Esophagus squamous epithelium (tissue), 5 donors: ENCODE measurements at places on chromosomes 12 and 14.

DNA sequence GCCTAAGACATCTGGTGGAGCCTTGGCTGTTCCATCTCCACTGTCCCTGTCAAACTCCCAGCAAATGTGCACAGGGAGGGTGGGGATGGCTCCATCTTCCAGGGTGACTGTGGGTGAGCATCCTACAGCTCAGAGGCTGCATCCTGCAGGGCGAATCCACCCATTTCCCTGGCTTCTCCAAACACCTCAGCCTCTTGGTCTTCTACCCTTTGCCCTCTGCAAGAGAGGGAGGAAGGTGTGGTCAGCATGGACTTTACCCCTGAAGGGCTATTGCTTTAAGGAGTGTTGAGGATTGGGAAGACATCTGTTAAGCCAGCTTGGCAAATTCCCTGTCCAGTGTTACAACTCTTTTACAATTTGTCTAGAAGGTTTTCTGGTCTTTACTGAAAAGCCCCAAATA, 23.1 kb upstream of the DGLUCY start:
- DNase-seq, result no peak

- DNase-seq, result no peak
Measured at GRCh38 chr12:93016752-93017350, 87.8 kb upstream of the EEA1 start.

DNA sequence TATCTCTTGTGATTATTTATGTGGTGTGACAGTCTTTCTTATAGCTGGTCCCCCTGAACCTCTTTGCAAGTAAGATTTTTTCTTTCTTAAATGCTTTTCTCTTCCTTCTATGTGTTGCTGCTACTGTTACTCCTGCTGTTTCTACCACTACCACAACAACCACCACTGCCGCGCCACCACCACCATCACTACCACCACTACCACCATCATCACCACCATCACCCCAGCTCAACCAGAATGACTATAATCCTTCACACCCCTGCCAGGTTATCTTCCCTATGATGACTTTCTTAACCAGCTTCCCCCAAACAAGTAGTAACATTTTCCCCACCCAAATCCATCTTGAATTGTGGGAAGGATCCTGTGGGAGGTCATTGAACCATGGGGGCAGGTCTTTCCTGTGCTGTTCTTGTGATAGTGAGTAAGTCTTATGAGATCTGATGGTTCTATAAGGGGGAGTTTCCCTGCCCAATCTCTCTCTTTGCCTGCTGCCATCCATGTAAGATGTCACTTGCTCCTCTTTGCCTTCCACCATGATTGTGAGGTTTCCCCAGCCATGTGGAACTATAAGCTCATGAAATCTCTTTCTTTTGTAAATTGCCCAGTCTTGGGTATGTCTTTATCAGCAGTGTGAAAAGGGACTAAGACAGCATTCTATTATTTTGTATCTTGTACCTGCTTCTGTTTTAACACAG, 52.2 kb downstream of the CHST11 start:
- DNase-seq, result no peak

GRCh38 chr14:35213869-35214387, 78.3 kb upstream of the PSMA6 start:
- no peak for DNase-seq

DNA sequence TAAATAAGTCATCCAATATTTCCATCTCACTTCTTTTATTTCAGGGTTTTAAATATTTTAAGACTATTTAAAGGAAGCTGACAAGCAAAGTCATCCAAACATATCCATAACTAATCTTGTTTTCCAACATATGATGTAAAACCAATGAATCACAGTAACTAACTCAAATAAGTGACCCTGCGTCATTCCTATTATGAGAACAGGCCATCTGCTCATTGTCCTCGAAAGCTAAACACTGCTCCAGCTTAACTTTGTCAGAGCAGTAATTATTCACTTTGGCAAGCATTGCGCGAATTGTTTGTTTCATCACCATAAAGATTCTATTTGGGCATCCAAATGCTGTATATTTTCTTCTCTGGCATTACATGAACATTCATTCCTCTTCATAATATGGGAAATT, 99.1 kb downstream of the CAPZA3 start:
- DNase-seq, result no peak

DNA sequence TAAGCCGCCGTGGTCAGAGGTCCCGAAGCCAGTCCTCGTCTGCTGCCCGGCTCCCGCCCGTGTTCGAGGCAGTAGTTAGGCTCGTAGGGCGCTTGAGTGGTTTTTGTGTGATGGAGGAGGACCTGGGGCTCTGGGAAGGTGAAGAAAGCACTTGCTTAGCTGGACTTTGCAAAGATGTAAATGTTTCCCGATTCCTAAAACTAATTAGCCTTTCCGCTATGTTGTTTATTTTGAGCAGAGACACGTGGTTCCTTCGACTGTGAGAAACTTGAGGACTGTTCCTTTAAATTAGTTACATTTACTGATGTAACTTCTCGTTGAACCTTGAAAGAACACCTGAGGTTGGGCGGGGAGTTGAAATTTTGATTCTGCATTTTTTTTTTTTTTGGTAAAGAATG, 33.9 kb downstream of the MIA2 start:
- no peak for DNase-seq

- DNase-seq, result no peak
Measured at GRCh38 chr12:5988088-5988487, 43.0 kb upstream of the ANO2 start.

DNA sequence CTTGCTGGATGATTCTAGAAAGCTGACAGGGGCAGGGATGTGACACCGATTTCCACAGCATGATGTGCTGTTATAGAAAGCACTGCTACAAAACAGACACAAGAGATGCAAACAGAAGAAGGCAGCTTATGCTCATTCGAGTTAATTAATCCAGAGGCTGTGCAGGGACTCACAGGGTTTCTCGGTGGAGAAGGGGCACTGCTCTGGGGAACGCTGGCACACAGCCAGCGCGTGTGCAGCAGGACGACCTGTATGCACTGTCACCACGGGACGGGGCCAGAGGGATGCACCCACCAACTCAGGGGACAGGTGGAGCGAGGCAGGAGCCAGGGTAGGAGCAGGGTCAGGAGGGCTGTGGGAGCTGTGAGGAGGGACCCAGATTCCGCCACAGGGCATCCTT, 143.5 kb downstream of the RIMBP2 start:
- no peak for DNase-seq

GRCh38 chr14:95895720-95896119, 19.1 kb downstream of the TUNAR start:
- no peak for DNase-seq

DNA sequence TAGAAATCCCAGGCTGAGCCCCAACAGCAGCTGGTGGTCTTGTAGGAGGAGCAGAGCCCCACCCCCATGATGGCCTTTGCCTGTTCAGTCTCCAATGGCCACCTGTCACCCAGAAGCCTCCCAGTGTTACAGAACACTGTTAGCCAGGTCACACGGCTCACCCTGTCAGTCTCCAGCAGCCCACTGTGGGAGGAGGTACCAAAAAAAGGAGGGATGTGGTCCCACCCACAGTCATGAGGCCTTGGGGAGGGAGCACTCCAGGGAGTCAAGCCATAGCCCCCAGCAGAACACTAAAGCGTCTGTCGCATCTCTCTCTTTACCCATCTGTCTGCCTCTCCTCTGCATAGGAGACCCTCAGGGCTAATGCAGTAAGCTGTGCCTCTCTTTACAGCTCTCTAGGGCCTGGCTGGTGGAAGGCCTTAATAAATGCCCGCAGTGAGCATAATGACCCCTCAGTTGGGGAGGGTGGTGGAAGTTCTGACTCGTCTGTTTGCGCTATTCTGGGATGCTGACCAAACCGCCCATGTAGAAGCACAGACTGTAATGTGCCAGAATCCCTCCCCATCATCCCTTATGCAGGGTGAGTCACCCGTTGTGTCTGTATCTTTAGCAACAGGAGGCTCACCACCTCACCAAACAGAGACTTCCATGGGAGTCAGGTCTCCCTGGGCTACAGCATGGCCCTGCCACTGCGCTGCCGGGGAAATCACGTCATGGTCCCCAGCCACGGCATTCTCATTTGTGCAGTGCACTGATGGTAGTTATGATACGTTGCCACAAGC, 14.6 kb downstream of the C14orf132 start:
- DNase-seq, result no peak

GRCh38 chr14:96213871-96214465, 9.3 kb downstream of the BDKRB2 start:
- DNase-seq, result no peak

GRCh38 chr14:93987376-93987775, 9.7 kb upstream of the CCDC197 start:
- DNase-seq, result no peak

- no peak for DNase-seq
Measured at GRCh38 chr14:42173206-42173605, 566.5 kb downstream of the LRFN5 start.

DNA sequence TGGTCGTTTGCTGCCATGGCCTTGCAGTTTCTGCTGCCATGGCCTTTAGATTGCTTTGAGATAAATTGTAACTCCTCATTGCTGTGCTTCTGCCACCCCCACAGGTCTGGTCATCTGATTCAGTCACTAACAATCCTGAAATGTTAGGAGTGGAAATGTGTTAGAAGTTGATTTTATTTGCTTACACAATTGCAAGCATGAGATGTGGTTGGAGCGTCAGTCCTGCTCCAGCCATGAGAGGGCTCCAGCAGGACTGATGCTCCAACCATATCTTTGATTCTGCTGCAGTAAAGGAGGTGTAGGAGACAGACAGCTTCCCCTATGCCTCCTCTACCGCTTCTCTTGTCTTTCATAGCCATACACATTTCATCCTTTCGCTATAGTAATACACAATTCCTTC, 226.8 kb upstream of the RGS6 start:
- no peak for DNase-seq

DNA sequence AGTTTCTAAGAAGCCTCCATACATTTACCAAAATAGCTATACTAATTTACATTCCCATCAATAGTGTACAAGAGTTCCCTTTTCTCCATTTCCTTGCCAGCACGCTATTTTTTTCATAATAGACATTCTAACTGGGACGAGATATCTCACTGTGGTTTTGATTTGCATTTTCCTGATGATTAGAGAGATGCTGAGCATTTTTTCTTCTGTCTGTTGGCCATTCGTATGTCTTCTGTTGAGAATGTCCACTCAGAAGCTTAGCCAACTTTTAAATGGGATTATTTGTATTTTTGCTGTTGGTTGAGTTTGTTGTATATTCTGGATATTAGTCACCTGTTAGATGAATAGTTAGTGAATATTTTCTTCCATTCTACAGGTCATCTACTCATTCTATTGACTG, 144.1 kb downstream of the PRKD1 start:
- no peak for DNase-seq

DNA sequence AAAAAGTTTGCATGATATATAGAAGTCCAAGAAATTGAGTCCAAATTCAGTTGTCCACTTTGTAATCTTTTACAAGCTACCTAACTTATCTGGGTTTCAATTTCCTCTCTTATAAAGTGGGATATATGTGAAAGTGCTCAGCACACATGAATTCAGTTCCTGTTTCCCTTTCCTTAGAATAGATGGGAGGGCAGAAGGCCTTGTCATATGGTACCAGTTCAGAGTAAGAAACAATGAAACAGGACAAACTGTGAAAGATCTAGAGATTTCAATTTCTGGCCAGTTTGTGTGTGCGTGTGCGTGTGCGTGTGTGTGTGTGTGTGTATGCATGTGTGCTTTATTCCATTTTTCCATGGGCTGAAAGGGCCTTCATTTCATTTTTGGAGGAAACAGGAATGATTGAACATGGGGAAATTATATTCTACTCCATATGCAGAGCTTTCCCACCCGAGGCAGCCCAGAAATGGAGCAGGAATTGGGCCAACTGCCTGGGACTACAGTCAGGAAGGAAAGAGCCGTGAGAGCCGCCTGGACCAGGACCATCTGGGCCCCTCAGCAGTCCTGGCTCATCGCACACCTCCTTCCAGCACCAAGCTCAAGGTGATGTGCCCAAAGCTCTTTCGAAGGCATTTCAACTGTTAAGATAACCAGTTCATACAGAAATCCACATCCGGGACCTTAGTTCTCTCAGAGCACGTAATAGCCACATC, 183.2 kb downstream of the EPS8 start:
- no peak for DNase-seq

GRCh38 chr12:24496755-24497154, 452.1 kb downstream of the BCAT1 start:
- no peak for DNase-seq

DNA sequence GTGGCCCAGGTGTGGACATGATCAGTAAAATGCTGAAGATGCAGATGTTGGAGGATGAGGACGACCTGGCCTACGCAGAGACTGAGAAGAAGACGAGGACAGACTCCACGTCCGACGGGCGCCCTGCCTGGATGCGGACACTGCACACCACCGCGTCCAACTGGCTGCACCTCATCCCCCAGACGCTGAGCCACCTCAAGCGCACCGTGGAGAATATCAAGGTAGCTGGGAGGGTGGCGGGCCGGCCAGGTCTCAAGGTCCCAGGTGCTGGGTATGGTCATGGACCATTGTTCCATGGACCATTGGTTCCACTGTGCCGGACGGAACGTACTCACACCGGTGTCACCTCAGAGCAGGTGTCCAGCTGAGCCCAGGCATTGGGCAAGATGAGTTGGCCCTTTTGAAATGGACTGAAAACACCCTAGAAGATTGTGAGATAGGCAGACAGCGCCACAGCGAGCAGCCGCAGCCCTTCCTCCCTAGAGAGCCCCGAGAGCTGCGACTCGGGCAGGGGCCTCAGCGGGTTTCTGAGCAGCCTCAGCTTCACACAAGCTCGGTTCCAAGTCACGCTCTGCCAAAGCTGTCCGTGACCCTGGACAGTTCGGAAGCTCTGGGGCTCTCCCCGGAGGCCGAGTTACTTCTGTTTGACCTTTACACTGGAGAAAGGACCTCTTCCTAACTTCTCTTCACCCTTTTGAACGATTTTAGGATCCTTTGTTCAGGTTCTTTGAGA, 38.9 kb downstream of the HSP90AA1 start:
- no peak for DNase-seq

DNA sequence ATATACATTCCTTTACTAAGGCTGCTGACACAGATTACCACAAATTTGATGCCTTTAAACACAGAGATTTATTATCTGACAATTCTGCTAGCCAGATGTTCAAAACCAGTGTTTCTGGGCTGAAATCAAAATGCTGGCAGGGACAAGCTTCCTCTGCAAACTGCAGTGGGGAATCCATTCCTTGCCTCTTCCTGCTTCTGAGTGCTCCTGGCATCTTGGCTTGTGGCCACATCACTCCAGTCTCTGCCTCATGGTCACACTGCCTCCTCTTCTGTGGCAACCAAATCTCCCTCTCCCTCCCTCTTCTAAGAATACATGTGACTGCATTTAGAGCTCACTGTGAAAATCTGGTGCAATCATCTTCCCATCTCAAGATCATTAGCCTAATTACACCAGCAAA, 235.7 kb downstream of the TTC8 start:
- no peak for DNase-seq

GRCh38 chr12:2877953-2878732, 1.1 kb downstream of the RHNO1 start:
- DNase-seq, result no peak

- DNase-seq, result no peak
Measured at GRCh38 chr14:100386846-100387245, 63.7 kb downstream of the SLC25A47 start.
